HepG2 (cell line): ENCODE measurements at places on chromosomes 5 and 9.

GRCh38 chr9:83199240-83199639 is 136.3 kb upstream of the RASEF start:
- peak; percentile 44 for DNase-seq

- DNase-seq, result no peak
These were observed 1.8 kb downstream of the CAVIN4 start for GRCh38 chr9:100579665-100580064.

DNA sequence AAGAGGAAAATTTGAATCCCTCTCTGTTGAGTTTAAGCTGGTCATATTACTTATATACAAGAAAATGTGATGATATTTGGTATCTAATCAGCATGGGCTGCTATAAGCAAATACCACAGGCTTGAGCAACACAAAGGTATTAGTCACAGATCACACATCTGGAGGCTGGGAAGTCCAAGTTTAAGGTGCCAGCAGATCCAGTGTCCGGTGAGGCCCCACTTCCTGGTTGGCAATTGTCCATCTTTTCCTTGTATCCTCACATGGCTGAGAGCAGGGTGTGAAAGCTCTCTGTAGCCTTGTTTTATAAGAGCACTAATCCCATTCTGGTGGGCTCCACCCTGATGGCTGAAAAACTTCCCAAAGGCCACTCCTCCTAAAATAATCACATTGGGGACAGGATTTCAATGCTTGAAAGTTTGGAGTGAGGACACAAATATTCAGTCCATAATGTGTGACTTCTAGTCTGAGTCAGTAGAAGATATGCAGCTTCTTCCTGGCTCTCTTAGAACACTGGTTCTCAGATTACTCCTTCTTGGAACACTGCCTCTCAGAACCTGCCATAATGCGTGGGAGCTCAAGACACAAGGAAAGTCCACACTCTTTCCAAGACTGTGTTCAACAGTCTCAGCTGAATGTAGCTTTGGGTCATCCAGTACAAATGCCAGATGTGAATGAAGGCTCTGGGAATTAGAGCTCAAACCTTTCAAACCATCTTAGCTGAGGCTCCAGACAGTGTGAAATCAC is 124.1 kb downstream of the PRDM9 start:
- no peak for DNase-seq

GRCh38 chr5:147454996-147455677 is 54.7 kb downstream of the DPYSL3 start:
- DNase-seq, result no peak

DNA sequence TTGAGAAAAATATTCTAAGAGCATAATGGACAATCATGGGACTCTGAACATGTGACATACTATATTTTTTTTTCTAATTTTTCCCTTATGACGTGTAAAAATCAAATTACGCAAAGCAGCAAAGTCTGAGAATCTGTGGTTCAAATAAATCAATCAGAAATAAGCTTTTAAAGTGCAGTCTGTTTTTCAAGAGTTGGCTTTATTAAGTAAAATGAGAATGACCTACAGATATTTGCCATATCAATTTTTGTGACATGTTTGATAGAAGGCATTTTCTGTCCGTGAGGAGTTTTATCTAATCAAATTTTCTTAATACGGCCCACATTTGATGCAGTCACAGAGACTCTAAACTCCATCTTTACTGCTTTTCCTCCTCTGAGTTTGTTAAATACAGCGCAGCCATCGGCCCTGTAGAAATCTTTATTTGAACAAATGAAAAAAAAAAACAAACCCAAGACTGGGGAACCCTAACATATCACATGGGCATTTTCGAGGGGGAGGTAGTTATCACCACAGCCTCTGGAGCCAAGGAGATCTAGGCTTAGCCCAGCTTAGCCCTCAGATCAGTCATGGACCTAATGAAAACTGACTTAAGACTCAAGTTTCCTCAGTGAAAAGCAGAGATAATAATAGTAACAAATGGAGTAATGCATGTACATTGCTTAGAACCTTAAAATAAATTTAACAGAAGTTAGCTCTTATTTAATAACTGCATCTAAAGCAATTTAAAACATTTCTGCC is 263.6 kb upstream of the C9orf72 start:
- DNase-seq, result no peak

- no peak for DNase-seq
These were observed 2.1 kb downstream of the CA9 start for GRCh38 chr9:35675732-35676392.
